Activated CD4-positive, alpha-beta T cell treated with anti-CD3 and anti-CD28 coated beads, Interleukin-2, amount 50 U/mL, for 24 hours (primary cell): ENCODE measurements at places on chromosomes 12 and 14.

DNA sequence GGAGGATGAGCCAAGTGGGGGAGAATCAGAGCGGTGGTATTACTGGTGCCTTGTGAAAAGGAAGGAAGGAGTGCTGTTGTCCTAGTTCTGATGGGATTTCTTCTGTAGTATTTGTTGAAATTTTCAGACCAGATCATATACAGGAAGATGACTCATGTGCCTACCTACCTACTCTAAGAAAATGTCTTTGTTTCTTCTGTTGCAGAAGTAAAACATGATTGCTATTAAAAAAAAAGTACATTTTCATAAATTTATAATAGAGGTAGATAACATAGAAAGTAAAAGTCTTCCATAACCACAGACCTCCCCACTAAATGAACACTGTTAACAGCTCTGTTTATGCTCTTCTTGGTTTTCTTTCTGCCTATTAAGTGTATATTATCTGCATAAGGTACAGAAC lies 26.9 kb downstream of the SAMD4A start:
- no peak for DNase-seq

DNA sequence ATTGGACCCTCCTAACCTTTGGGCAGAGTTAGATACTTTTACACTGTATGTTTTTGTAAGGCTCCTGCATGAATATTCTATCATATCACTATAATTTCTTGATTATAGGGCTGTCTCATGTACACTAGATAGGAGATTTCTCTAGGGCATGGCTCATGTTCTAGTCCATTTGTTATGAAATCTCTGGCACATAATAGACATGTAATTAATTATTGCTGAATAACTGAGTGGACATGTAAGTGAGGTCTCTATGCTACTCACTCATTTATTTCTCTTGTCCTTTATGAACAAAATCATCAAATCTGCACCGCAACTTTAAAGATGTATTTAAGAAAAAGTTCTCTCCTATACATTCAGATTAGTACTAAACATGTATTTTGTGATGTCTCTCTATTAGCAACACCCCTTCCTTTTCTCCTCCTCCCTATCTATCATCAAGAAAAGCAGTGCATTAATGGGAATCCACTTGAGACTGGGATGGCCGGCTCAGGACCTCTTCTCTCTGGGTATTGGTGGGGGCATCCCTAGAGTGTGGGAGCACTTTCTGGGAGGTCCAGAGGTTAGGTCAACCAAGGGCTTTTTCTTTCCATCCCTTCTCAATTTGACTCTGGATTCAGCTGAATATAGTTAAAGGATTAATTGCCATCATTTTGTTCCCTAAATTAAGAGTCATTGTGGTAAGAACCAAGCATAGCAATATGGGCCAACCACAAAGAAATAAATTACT lies 168.0 kb upstream of the HMGA2 start:
- DNase-seq, result no peak

GRCh38 chr12:52907092-52907810 lies 2.4 kb upstream of the KRT8 start:
- DNase-seq, result no peak

GRCh38 chr14:54440037-54440436 lies 1.1 kb downstream of the CNIH1 start:
- DNase-seq, result no peak

- no peak for DNase-seq
Measured at GRCh38 chr12:4261655-4262054, 11.9 kb upstream of the CCND2 start.

DNA sequence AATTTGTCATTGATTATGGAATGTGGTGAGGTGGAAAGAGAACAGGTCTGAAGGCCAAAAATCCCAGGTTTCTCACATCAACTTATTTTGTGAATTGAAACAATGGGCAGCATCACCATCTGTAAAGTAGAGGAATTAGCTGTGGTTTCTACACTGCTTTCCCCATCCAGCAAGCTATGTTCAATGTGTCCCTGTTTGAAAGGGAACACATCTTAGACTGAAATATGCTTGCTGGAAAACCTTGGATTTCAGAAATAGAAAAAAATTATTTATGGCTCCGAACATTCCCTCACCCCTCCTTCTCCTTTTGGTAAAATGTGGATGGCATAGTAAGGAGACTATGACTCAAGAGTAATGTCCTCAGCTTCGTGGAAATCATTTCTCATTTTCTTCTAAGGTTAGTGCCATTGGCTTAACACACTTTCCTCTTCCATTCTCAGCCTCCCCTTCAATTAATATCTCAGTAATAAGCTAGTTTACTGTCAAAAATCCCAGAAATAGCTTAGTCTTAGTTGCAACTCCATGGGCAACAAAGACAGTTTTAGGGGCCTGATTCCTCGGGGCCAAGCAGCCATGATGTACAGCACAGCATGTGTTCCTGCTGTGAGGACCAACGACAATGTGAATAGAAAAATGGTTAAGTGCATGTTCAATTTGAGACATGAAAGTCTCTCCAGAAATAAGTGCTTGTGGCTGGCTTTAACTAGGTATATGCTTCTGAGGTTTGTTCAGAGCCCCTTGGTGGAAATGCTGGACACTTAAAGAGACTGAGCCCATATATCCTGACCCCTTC lies 205.8 kb upstream of the SLC38A2 start:
- no peak for DNase-seq

DNA sequence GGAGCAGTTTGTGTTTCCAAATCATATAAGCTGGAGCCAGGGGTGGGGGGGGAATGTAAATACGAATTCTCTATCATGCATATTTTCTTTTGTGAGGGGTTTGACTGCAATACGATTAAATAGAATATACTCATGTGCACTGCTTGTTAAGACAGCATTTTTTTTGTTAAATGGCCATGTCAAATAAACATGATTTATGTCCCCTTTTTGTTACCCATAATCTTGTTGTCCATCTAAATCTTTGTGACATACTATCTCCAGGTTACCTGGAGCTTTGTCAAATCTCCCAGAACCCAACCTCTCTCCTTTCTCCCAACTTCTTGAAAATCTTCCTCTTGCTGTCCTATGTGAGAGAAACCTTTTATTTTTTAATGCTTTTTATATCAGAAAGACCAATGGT lies 233.1 kb downstream of the SLC25A21 start:
- no peak for DNase-seq

- DNase-seq, result no peak
Measured at GRCh38 chr14:71070169-71070568, 162.9 kb downstream of the PCNX1 start.
